ENCODE measurements at places on chromosomes 1 and 21.
A peak's percentile ranks its signal among the peaks of the same experiment; 100 is the strongest.

DNA sequence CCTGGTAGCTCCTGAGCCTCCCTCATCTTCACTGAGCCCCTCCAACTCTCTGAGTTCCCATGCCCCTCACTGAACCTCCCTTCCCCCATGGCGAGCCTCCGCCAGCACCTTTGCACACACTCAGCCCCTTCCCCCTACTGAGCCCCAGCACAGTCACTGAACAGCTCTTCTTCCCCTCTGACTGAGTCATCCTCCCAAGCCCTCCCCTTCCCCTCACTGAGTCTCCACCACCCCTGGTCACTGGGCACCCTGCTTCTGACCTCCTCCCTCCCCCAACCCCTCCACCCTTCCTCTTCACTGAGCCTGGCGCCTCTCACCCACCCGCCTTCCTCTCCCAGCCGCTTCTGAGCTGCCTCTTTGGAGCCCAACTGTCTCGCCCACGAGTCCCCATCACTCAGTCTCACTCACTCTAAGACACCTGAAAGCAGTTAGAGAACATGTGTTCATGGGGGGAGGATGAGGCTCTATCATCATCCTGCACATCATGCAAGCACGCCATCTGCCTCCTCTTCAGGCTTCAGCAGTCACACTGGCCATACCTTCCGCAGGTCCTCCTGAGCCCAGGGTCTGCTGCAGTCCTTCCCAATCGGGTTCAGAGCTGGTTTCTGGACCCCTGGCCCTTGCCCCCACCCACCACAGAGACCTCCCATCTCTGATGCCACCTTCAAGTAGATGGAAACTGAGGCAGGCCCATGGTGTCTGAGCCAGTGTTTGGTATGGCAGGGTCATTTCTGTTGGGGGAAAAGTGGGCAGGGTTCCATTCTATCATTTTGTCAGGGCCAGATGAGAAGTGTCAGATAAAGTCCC is 2.0 kb upstream of the TRNP1 start:
- DNase-seq: no peak

DNA sequence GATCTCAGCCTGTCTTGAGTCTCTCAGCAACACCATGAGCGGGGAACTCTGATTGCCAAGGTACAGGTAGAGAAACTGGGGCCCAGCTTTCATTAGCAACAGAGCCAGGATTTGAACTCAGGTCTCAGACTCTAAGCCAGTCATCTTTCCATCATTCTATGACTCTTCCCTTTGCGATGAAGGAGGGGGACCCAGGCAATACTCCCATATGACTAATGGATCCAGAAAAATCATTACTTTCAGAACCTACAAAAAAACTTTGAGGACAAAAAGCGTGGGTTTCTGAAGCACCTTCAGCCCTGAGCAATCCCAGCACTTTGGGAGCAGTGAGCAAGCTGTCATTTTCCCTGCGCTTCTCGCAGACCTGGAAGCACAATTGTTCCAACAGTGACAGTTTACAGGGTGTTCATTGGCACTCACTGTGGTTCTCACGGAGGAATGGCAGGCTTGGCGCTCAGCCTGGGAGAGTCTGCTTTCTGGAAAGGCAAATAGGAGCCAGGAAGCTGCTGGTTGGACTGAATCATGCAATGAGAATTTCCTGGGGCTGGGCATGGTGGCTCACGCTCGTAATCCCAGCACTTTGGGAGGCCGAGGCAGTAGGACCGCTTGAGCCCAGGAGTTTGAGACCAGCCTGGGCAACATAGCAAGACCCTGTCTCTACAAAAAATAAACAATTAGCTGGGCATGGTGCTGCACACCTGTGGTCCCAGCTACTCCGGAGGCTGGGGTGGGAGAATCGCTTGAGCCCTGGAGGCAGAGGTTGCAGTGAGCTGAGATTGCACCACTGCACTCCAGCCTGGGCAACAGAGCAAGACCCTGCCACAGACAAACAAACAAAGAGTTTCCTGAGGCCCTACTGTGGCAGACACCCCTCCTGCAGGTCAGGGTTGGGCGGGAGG is 40.1 kb downstream of the SLC2A7 start:
- DNase-seq: no peak

- no peak for DNase-seq
Observed at GRCh38 chr1:35886577-35887431, 3.8 kb downstream of the AGO1 start.

- DNase-seq: no peak
Observed at GRCh38 chr1:89706700-89707012, 73.7 kb downstream of the LRRC8C start.

DNA sequence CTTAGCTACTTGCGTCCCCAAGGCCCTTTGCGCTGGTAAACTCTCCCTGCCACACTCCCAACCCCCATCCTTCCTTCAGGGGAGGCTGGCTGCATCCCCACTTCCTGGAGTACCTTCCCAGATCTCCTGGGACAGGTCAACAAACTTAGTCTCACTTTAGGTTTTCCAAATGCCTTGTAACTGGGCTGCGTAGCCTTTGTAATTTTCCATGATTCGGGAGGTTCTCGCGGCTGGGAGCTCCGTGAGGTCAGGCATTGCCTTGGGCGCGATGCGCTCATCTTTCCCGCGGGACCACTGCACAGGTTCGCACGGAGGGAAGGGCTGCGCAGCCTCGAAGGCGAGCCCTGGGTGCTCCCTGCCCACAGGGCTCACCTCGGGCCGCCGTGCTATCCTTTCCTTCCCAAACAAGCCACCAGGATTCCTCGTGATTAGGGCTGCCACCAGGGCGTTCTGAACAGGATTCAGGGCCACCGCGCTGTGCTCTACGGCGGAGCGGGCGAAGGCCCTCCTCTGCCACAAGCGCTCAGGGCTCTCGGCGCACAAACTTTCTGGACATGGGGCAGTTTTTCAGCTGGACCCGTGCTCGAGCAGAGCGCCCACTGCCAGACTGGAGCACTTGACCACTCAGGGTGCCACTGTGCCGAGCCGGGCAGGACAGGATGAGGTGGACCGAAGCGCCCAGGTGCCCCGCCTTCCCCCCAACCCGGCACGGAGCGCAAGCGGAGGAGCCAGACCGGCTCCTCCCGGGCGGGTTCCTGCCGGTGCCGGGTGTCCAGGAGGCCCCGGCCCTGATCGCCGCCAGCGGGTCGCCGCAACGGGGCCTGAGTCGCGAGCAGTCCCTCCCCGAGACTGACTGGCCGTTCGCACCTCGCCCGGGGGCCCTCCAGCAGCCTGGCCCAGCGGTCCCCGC is 1.1 kb downstream of the TMPRSS2 start:
- DNase-seq: no peak

DNA sequence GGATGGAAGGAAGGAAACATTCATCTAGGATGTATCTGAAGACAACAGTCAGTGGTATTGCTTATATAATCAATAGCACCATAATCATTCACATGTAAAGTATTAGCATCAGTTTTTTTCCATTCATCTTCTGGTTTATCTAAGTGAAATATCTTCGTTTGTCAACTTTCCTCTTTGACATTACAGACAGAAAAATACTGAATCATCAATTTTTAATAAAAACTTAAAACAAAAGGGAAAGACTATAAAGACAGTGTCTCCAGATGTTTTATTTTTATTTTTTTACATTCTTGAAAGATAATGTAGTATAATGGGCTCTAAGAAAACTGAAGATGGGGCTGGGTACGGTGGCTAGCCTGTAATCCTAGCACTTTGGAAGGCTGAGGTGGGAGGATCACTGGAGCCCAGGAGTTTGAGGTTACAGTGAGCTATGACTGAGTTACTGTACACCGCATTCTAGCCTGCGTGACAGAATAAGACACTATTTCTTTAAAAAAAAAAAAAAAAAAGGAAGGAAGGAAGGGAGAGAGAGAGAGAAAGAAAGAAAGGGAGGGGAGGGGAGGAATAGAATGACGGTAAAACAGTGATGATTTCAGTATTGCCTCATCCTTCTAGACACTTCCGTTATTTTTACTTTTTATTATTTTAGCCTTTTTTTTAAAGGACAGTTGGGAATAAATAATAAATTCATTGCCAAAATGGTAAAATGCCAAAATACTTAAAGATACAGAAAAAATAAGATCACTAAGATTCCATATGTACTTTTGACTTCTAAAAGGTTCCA is 89.5 kb downstream of the NRIP1 start:
- DNase-seq: no peak

DNA sequence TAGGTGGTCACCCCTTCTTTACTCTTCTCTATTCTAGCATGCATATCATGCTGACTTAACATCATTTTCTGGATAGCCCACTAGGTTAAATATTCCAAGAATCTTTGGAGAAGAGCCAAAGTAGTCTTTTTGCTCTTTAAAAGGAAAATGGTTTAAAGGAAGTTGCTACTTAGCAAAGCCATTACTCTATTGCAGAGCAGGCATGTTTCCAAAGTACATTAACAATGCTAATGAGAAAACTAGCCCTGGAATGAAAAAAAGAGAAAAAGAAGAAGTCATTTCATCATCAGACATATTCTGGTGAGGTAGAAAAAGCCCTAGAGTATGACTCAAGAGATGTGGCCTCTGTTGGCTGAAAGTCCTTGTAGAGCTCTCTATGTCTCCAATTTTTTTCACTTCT is 74.0 kb downstream of the NUF2 start:
- DNase-seq: no peak

GRCh38 chr1:10721381-10722321 is 74.8 kb downstream of the CASZ1 start:
- DNase-seq: no peak

- no peak for DNase-seq
Observed at GRCh38 chr1:61162520-61163258, 80.3 kb downstream of the NFIA start.

- DNase-seq: peak; percentile 71
Observed at GRCh38 chr1:61318319-61319125, 236.2 kb downstream of the NFIA start.

DNA sequence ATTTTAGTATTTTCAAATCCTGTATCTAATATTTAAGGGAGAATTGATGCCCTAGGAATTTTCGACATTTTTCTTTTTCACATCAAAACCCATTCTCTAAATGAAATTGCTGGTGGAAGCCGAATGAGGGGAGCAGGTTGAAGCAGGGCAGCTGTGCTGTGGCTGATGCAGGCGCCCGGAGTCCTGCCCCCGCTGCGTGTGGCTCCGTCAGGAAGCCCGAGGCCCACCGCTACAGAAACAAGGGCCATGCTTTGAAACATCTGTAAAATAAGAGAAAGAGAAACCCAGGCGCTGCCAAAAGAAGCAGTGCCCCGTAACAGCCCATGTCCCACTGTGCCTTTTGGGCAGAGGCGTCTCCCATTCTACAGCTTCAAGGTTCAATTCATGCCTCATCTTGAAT is 41.1 kb downstream of the TENT5C start:
- no peak for DNase-seq

DNA sequence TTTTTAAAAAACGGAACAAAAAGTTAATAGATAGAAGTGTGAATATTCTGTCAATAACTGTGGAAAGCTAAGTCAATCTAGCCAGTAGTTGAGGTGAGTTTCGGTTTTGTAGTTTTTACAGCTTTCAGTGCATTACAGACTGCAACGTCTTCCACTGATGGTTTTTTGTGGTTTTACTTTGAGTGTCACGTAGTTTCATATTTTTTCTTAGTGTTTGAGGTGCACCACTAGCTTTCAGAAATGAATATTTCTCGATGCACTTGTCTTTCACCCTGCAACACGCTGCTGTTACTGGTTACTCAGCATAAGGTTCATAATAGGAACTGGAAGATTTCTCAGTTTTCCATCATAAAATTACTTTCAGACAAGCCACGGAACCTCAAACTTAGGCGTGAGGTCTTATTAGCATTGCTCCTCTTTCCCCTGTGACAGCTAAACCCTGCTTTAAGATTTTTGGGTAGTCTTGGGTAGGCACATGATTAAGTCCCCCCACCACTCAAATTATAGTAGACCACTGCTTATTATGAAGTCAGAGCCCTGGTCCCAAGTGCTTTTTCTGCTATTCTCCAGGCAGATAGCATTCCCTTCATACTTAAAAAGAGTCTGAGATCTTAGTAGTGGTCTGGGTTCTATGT is 1412.7 kb downstream of the KCNT2 start:
- peak; percentile 95 for DNase-seq

- no peak for DNase-seq
Observed at GRCh38 chr1:60419023-60419422, 345.5 kb upstream of the C1orf87 start.

- no peak for DNase-seq
Observed at GRCh38 chr1:11845641-11846335, 1.8 kb downstream of the NPPA start.

DNA sequence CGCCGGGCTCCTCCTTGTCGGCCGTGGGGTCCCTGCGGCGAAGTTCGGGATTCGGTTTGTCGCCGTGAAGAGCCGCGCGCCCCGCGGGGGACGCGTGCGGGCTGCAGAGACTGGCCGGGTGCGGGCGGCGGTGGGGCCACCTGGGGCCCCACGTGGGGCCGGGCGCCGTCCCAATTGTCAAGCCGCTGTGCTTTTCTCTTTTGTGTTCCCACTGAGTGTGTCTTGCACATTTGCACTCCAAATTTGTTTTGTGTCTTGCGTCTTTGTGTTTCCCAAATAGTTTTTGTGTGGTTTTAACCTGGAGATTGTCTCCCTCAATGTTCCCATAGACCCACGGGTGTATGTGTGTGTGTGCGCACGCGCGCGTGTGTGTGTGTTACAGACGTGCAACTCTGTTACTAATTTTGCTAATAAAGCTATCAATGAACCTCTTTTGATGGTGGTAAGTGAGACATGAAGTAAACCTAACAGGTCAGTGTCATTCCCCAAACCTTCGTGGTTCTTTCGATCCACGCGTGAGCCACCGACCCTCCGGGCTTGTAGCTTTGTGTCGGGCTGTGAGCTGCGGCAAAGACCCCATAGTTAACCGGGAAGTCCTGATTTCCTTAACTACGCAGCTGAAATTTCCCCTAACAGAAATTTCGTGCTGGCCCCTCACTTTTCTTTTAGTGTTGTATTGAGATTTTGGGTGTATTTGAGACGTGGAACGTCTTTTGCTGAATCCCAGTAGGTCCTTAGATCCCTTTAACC is 708 bp downstream of the PRDM2 start:
- DNase-seq: no peak

GRCh38 chr1:8009043-8010002 is 16.8 kb downstream of the ERRFI1 start:
- DNase-seq: no peak

DNA sequence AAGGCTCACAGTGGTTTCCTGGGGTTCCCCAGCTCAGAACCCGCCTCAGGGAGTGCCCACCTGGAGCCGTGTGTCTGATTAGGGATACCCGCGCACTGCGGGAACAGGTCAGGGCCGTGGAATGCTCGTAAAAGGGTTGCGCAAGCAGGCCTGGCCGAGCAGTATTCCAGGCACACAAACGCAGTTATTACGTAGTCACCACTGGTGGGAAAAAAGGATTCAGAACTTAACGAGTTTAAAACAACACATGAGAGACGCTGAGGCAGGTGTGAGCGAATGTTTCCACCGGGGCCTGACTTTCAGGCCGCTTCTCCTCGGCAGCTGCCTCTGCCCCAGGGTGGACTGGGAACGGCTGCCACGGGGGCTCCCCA is 18.2 kb downstream of the PLCH2 start:
- DNase-seq: no peak

GRCh38 chr1:35361638-35362037 is 93.1 kb downstream of the ZMYM4 start:
- DNase-seq: no peak

Data from GM12878 (cell line).